ENCODE measurements at places on chromosomes 3 and 15.

GRCh38 chr15:100715571-100716455 lies 113.4 kb downstream of the ASB7 start:
- DNase-seq: peak; percentile 12

GRCh38 chr3:129657261-129658046 lies 51.0 kb upstream of the PLXND1 start:
- DNase-seq: no peak

DNA sequence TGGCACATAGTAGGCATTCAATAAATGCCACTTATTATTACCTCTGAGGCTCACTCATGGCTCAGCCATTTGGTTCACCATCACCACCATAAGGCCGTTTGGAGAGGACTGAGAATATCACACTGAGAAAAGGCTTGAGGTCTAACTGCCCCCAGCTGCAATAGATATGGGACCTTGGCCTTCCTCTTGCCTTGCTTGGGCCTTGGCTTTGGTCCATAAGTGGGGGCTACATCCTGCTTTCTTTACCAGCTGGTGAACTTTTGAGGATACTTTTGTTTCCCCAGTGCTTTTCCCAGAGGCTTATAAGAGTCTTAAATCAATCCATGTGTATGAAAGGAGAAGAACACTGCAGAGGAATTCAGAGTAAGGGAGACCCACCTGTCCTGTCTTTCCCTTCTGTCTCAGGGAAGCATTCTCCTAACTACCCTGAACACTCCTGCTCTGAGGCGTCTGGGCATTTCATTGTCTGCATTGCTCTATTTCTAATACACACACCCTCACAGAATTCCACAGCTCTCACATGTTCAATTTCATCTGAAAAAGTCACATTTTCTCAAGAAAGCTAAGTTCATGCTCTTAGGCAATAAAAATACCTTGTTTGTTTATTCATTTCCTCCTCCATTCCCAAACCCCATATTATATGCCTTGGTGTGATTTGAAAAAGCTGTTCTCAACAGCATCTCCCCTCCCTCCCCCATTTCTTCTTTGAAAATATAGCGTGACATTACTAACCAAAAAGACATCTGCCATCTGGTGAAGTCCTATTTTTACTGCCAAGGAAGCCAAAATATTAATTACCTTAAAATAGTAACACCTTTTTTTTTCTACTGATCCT lies 22.5 kb upstream of the KCNMB2 start:
- no peak for DNase-seq

- no peak for DNase-seq
These were observed 266.9 kb upstream of the NR2E3 start for GRCh38 chr15:71543413-71543812.

- DNase-seq: no peak
These were observed 112.8 kb upstream of the BCL6 start for GRCh38 chr3:187858041-187858440.

GRCh38 chr3:61882253-61882652 lies 320.9 kb downstream of the PTPRG start:
- DNase-seq: no peak

GRCh38 chr15:20358066-20358778 lies 183.4 kb downstream of the GOLGA6L6 start:
- DNase-seq: no peak

DNA sequence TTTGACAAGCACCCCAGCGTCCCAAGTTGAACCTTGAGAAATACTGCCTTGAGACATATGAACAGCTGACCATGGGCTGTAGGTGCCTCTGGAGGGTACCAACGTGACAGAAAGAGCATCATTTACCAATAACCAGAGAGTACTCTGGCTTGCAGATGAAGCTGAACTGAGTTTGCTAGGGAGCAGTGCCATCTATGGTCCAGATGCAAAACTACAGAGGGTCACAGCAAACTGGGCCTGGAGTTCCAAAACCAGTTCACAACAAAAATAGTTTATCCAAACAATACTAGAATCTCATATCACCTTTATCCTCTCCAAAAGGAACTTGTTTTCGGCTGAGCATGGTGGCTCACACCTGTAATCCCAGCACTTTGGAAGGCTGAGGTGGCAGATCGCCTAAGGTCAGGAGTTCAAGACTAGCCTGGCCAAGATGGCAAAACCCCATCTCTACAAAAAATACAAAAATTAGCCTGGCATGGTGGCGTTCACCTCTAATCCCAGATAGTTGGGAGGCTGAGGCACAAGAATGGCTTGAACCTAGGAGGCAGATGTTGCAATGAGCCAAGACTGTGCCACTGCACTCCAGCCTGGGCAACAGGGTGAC lies 69.3 kb downstream of the CHAC1 start:
- peak; percentile 46 for DNase-seq

GRCh38 chr3:13400114-13400673 lies 19.9 kb downstream of the NUP210 start:
- no peak for DNase-seq

DNA sequence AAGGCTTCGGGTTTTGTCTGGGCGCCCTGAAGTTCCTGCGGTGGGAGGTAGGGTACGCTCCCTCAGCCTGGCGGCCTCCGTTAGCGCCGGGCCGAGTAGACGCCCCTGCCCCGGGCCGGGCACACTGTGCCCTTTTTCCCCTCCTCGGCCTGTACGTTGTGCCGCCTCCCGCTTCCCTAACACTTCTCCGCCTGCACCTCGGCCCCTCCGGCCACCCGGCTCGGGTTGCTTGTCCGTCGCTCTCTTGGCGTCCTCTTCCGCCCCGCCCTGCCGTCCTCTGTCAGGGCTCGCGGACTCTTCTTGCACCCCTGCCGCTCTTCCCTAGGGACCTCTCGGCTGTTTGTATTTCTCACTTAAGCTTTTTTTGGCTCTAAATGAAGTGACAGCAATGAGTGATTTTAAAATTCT lies 384 bp downstream of the KNL1 start:
- DNase-seq: peak; percentile 80

- DNase-seq: no peak
These were observed 48.5 kb upstream of the TRPM1 start for GRCh38 chr15:31149987-31150386.

DNA sequence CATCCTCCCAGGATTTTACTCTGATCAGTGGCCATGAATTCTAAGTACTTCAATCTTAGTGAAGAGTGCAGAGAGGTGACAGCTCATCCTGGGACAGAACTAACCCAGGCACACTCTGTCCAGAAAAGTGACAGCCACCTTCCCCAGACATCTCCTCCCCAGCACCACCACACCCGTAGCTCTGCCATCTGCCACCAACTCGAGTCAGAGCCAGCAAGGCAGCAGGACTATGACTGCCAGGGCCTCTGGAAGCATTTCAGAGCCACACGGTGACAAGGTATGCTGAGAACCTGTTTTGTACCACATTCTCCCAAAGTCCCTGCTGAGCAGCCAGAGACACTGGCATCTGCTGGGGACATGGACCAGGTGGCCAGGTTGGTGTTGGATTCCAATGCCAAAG lies 71.0 kb downstream of the NTRK3 start:
- DNase-seq: no peak

GRCh38 chr3:134163096-134163495 lies 87.6 kb downstream of the RYK start:
- DNase-seq: no peak
